ENCODE measurements at places on chromosomes 16 and 17.
A peak's percentile ranks its signal among the peaks of the same experiment; 100 is the strongest.

DNA sequence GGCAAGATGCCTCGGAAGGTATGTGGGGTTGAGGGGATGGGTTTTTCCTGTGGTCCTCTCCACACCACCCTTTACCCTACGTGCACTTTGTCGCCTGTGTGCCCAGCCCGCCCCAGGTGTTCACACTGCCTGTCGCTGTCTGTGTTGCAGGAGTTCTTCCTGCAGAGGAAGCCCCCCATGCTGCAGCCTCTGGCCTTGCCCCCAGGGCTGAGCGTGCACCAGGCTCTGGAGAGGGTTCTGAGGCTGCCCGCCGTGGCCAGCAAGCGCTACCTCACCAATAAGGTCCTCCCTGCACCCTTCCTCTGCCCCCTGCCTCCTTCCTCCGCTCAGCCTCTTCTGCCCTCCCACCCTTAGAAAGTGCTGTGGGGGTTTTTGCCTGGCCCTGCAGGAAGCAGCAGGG is 15.2 kb downstream of the PFAS start:
- no peak for DNase-seq

DNA sequence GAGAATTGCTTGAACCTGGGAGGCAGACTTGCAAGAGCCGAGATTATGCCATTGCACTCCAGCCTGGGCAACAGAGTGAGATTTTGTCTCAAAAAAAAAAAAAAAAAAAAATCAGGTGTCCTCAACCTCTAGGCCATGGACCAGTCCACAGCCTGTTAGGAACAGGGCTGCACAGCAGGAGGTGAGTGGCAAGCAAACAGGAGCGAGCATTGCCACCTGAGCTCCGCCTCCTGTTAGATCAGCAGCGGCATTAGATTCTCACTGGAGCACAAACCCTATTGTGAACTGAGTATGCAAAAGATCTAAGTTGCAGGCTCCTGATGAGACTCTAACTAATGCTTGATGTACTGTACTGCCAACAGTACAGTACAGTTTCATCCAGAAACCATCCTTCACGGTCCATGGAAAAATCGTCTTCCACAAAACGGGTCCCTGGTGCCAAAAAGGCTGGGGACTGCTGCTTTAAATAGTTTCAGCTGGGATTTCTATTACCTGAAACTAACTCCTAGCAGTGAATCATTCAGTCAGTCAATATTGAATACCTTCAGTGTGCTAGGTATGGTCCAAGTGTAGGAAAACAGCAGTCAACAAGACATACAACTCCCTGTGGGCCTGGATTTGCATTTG is 56.3 kb upstream of the DHX40 start:
- DNase-seq = no peak

DNA sequence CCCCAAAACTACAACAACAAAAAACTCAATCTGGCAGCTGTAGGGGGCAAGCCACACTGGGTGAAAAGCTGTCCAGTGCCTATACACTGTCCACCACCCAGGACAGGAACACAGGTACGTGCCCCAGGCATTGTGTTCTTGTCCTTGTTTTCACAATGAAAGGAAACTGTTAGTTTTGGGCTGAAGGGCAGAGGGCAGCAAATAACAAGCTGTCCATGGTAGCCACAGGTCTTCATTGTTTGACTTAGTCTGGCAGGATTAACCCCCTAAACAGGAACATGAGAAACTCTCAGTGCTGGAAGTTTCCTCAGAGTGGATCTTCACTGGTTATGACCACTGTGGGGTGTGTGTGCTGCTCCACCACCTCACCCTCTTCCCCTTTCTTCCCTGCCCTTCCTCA is 224.6 kb upstream of the N4BP1 start:
- DNase-seq = no peak

- no peak for DNase-seq
Measured at GRCh38 chr17:79301469-79301868, 226.8 kb downstream of the ENGASE start.

DNA sequence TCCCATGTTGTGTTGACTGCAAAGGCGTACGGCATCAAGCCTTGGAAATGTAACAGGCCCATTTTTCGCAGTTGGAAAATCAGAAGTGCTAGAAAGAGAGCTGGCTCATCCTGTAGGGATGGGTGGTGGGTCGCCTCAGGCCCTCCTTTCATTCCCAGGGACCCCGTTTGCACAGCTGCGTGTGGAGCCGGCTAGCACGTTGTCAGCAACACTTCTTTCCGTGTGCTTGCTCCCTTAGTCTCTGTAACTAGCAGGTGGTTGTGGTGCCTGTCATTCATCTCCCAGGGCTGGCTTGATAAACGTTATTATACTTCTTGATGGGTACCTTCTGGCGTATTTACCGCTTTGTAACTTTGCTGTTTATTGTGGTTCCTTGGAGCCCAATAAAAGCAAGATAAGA is 239.0 kb upstream of the CACNG5 start:
- DNase-seq = no peak

GRCh38 chr17:66686601-66687000 is 148.3 kb upstream of the CACNG5 start:
- DNase-seq = no peak

DNA sequence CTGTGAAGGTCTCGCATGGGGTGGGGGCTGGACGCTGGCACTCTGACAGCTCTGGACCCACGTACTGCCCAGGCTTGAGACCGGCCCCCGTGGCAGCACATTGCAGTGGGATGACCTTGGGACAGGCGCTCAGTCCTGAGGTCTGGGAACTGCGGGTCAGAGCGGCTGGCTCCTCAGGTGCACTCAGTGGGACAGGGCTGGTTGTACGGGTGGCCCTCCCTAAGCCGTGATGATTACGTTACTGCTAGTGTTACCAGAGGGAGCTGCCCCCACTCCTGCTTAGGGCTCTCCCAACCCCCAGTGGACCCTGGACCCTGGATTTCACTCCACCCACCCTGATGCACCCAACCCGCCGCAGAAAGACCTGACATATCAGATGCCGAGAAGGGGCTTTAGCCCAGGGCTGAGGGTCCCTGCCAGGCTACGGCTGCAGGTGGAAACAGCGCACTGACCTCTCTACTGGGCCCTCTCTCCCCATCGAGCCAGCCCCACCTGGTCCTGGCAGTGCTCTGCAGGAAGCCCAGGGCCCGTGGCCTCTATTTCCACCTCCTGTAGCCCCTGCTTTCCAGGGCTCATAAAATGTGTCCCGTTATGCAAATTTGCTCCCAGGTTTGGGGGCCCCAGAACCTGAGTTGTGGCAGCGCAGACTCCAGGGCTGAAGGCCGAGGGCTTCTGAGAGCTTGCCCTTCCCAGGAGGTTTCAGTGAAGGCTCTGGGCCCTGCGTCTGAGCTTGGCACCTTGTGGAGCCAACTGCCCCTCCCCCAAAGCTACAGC is 77.2 kb downstream of the RTN4RL1 start:
- DNase-seq = no peak

- DNase-seq = peak; percentile 52
Measured at GRCh38 chr16:84084570-84085270, 32.0 kb downstream of the MBTPS1 start.

DNA sequence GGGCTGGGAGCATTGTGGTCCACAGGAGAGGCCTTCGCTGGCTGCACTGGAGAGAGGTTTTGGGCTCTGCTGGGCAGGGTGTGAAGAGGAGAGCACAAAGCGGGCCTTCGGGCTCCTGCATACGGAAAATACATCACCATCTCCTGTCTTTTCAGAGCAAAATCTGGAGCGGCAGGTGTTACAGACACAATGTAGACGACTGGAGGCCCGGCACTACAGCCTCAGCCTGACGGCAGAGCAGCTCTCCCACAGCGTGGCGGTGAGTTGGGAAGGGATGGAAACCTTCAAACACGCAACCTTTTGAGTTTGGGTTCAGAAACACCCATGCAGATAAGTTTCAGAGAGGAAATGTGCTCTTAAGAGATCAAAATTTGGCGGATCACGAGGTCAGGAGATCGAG is 17.9 kb downstream of the GINS2 start:
- DNase-seq = no peak

- no peak for DNase-seq
Measured at GRCh38 chr17:45414990-45415881, 17.4 kb downstream of the ARHGAP27 start.

- no peak for DNase-seq
Measured at GRCh38 chr17:36592316-36592715, 637 bp downstream of the DHRS11 start.

DNA sequence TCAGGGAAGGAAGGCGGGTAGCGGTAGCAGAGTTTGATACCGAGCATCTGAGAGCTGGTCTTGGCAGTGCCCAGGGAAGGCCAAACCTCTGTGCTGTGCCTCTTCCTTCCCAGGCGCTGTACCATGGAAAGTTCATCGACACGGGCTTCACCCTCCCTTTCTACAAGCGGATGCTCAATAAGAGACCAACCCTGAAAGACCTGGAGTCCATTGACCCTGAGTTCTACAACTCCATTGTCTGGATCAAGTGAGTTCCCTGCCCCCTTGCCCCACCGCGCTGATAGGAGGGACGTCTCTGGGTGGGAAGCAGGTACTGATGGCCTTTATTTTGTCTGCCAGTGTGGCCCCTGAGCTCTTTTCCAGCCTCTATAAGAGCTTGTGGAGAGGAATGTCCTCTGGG is 15.4 kb upstream of the CLEC18A start:
- DNase-seq = peak; percentile 19

DNA sequence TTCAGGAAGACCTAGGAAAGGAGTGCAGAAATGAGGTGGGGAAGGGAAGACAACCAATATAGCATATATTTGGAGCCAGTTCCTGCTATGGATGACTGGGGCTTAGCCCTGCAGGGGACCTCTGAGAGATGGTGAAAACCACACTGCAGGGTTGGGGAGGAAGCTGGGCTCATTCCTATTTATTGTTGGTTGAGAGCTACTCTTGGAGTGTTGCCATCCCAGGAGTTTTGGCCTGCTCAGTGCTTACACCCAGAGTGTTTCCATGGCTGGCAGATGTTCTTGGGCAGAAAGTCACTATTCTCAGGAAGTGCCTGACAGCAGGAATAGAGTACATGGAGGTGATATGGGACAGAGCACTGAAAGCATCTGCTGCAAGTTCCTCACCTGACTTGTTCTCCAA is 145.8 kb downstream of the SPACA3 start:
- DNase-seq = no peak

DNA sequence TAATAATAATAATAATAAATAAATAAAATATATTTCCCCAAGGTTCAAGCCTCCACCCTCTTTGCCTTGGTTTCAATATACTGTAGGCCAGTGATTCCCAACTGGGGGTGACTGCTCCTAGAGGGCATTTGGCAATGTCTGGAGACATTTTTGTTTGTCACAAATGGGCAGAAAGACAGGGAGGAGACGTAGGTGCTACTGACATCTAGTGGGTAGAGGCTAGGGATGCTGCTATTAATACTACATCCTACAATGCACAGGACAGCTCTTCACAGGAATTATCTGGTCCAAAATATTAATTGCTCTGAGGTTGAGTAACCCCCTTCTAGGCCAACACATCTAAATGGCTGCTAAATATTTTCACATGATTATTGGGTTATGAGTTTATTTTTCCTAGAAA is 12.8 kb upstream of the PRR14 start:
- DNase-seq = no peak

DNA sequence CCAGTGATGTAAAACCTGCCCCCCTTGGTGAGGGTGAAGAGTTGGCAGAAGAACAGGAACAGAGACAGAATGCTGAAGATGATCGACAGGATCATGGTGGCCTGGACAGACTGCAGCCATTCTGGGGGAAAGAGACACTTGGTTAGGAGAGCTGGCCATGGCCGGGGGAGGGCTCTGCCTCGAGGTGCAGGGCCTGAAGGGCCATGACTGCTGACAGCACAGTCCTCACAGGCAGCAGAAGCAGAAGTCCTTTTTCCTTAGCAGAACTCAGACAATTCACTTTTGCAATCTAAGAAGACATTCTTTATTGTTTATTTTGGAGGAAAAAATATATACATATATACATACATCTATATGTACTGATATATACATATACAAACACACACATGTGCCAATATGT is 25.6 kb downstream of the PMP22 start:
- DNase-seq = no peak

DNA sequence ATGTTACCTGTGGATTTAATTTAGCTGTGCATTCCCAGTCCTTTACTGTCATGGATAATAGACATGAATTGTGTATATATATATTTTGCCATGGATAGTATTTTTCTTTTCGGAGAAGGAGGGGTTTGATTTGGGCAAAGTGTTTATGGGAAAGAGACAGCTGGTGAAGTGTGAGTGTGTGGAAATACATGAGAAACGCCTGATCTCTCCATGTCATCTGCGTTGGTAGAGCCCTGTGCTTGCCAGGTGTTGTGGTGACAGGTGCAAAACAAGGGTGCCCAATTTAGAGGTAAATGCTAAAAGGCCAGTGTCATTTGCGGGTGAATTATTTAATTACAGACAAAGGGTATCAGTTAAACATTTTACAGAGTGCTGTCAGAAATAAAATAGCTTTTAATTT is 23.4 kb downstream of the NDEL1 start:
- DNase-seq = no peak

GRCh38 chr17:82303944-82304808 is 13.2 kb downstream of the CD7 start:
- DNase-seq = no peak

- no peak for DNase-seq
Measured at GRCh38 chr17:40060887-40061608, 1.7 kb upstream of the THRA start.

DNA sequence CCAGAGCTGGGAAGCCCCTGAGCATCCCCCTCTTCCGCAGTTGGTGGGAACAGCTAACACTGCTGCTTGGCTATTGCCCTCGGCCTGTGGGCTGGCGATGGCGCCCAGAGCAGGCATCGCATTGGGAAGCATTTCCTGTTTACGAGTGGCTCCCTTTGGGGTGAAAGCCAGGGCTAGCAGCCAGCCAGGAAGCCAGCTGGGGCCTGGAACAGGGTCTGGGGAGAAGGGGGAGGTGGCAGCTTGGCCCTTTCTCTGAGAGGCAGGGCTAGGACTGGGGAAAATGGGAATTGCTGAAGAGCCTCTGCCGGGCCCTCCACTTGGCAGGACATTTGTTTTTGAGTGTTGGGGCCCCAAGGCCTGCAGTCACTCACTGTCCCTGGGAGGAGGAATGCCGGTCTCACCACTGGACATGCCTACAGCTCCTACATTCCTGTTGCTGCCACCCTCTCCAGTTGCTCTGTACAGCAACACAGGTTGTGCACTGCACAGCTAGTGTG is 2.4 kb upstream of the MTSS2 start:
- peak; percentile 85 for DNase-seq

DNA sequence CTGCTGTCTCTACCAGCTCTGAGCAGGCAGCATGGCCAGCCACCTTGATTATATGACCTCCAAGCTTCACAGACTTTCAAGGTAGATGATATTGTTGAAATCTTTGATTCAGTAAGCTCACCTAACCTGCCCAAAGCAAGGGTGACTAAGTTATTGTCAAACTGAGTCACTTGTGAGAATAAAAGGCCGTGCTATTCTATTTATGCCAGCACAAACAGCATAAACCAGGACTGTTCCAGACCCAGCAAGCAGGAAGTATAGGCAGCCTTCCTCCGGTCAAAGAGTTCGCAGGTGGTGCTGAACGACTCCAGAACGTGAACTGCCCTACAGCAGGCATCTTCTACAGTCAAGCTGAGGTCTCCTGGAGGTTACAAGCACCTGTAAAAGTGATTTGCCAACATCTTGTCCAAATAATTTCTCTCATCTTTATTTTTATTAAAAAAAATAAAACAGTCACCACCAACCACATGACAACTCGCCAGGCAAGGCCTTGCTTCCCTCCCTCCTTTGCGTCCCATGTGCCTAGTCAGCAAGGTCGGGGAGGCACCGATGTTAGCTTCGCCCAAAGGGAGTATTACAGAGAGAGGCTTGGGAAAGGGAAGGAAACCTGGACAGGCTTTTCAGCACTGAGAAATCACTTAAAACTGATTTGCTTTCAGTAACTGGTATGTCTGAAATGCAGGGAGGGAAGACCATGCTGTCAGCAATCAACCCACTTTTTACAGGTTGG is 10.8 kb downstream of the ARL2BP start:
- DNase-seq = no peak

GRCh38 chr16:56356276-56357240 is 68.8 kb downstream of the AMFR start:
- DNase-seq = peak; percentile 88

GRCh38 chr17:18921485-18921884 is 30.5 kb upstream of the SLC5A10 start:
- DNase-seq = no peak
